Bronchial epithelial cell (primary cell): ENCODE measurements at places on chromosomes 6 and 20. TPM values are rescaled to one million over a fixed set of nuclear protein-coding genes. Genes with fewer than 3 reads are reported as not detected.

Gene BPIFB2
- not detected in 2 replicates for total RNA-seq

Gene CYP21A2
- under 0.01 TPM in 1 of 2 replicates, not detected in the other for total RNA-seq

Gene SPATA25
- 0.53 and 0.90 TPM in 2 replicates for total RNA-seq

Gene SLC2A10
- total RNA-seq: 19.2 and 30.2 TPM in 2 replicates

Gene GPX5
- total RNA-seq: not detected in 2 replicates

Gene MAFB
- total RNA-seq: 1.3 and 3.6 TPM in 2 replicates

Gene TNXB
- 1.4 and 2.4 TPM in 2 replicates for total RNA-seq

Gene CNR1
- total RNA-seq: under 0.01 and 0.13 TPM in 2 replicates

Gene BPIFB1
- total RNA-seq: not detected in 2 replicates

Gene NR2E1
- total RNA-seq: not detected in 2 replicates

Gene KIF13A
- total RNA-seq: 47.4 and 58.8 TPM in 2 replicates
